ENCODE measurements at places on chromosomes 3 and 15.

DNA sequence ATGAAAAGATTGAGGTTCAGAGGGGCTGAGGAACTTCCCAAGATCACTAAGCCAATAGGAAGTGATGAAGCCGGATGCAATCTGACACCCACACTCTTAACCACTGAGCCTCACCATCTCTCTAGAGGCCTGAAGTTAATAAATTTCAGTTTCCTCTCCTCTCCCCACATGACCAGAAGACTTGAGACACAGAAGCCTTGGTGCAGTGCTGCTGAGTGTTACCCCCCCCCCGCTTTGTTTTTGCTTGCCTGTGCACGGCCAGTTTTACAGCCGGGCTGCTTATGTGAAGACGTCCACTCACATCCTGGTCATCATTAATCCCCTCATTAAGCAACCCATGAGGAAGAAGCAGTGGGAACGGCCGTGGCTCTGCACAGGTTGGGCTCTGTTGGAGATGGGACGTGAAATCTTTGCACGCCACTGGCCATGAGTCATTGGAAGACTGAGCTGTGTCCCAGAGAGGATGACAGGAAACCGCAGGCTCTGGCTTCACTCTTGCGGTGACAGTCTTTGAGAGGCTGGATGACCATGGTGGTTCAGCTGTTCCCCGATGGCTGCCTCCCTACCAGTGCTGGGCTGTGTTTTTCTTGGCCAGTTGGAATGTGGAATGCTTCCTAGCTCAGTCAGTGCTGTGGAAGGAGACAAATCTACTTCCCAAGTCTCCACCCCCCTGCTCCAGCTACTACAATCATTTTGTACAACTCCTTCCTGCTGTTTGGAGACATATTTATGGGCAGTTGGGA, 232.6 kb upstream of the LRTM1 start:
- DNase-seq = no peak

- DNase-seq = no peak
These were observed 285.1 kb upstream of the CDIN1 start for GRCh38 chr15:36294359-36294758.

DNA sequence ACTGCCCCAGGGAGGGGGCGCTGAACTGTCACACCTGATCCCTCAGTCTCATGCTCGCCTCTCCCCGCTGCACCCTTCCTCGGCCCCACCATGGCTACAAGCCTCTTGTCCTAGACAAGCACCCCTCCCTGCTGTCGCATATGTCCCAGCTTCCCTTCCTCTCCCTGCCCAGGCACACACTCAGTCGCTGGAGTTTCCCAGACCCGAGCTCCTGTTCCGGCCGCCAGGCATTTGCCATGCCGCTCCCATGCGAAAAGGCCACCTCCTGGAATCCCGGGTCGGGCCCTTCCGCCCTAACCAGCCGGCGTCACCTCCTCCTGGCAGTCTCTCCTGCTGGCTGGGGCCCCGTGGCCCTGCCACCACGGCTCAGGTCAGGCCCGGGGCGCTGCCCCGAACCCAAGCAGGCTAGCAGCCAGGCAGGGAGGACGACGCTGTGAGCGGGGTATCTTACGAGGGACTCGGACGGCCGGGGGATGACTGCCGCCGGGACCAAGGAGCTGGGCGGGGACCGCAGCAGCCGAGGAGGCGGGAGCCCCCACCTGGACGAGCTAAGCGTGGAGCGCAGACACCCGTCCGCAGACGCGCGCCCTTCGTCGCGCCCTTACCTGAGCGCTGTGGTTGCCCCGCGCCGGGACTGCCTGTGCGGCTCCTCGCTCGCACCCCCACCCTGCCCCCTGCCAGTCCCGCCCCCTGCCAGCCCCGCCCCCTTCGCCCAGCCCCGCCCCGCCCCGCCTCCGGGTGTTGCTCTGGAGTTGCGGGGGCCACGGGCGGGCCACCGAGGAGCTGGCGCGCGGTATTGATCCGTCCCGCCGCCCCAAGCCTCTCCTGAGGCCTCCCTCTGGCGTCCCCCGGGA, at the start of gene ALS2CL:
ALS2CL (minus strand) TSS at position 642 of the 854 bp plus-strand sequence. CDS start 4,239 bp downstream, outside the sequence.
- peak; percentile 58 for DNase-seq

DNA sequence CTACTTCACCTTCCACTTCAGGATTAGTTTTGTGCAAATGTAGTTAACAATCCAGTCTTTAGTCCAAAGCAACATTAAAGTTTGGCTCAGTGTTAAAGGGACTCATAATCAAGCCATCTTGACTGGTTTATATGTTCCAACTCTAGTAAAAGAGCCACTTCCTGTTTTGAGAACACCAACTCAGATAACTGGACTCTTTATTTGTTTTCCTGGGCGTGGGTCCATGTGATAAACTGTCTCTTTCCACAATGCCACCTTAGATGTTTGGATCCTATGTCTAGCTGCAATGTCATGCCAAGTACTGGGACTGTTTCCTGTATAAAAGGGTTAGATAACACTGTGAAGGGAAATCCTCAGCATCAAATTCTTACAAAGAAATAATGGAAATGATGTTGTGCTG, 545.0 kb downstream of the PYDC2 start:
- no peak for DNase-seq

- peak; percentile 62 for DNase-seq
These were observed 718 bp downstream of the BNIP2 start for GRCh38 chr15:59688423-59688781.

All from testis (tissue), 5 donors.